ENCODE measurements at places on chromosomes 2 and 18.
A peak's percentile ranks its signal among the peaks of the same experiment; 100 is the strongest.

DNA sequence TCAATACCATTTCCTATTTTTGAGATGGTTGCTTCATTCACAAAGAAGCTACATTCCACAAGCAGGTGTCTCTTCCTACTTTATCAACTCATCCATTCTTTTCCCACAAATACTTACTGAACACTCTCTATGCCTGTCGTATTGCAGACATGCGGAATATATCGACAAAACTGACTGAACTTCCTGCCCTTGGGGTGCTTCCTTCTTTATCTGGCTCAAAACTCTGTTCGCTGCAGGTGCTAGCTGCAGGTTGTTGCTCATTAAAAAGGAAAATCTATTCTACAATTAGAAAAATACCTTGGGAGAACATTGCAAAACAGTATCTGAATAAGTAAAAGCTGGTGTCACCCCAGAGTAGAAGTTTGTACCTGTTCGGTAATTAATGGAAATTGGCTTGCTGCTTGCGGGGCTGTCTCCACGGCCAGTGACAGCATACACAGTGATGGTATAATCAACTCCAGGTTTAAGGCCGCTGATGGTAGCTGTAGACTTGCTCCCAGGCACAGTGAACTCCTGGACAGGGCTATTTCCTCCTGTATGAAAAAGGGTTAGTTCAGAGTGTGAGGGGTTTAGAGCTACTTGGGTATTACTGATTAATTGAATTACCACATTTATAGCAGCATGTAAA is 52.1 kb downstream of the FN1 start:
- no peak for DNase-seq

DNA sequence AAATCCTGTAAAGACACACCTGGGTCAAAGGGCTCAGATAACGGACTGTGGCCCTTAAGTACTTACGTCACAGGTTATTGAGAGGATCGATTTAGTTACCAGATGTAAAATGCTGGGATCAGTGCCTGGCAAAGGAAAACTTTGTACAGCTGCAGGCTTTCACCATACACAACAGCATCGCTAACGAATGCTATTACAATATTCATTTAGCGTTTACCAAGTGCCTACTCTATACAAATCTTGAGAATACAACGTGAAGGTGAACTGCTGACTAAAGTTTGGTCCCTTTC is 619 bp upstream of the MSH6 start:
- no peak for DNase-seq

DNA sequence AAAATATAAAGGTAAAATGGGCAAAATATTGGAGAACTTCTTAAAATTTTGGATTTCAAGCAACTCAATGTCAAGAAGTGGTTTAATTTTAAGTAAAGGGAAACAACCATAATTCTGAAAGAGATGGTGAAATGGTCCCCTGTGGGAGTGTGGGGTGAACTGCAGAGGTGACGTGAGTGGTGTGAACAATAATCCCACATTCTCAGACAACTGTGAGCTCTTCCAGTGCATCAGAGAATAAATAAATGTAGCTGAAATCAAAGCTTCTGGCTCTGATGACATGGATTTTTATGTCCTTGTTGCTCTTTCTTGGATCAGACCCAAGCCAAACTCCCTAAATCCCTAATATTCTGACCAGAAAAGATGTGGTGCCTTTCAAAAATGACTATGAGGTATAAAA is 672.7 kb downstream of the ZEB2 start:
- DNase-seq, result no peak

DNA sequence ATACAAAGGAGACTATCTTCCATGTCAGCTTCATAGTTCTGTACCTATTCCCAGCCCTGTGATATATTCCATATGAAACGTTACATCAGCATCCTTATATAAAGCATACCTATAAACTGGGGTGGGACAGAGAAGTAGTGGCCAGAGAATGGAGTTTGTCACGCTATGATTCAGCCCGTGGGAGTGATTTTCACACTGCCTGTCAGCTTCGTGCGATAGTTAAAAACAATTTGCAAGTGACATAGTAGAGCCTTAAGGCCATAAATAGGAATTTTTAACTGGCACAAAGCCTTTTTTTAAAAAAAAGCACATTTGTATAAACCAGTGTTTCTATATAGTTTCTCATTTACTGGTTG is 30.2 kb downstream of the PKP4 start:
- DNase-seq, result no peak

- DNase-seq, result peak; percentile 93
Observed at GRCh38 chr2:108719149-108720044, at the start of gene RANBP2. Gene RANBP2, plus strand, starts transcription at chr2:108719482. Its CDS starts 125 bp downstream, at chr2:108719607.

All from CD4-positive, alpha-beta T cell treated with Interleukin-17A for 1 hour (primary cell).